Diencephalon (tissue), 1 donor: ENCODE measurements at places on chromosomes 2 and 18. TPM values are rescaled to one million over a fixed set of nuclear protein-coding genes. Genes with fewer than 3 reads are reported as not detected.

The CD8B2 gene
- 0.69 TPM for total RNA-seq

The CD28 gene
- 0.69 TPM for total RNA-seq

The MTX2 gene
- 55.6 TPM for total RNA-seq

The CASP8 gene
- 3.2 TPM for total RNA-seq

The CYRIA gene
- 79.6 TPM for total RNA-seq

The FSHR gene
- total RNA-seq: 0.46 TPM

The SRD5A2 gene
- total RNA-seq: 0.23 TPM

The UGT1A4 gene
- not detected for total RNA-seq

The PGAP1 gene
- total RNA-seq: 133 TPM

The ASB18 gene
- 1.6 TPM for total RNA-seq

The SLC16A14 gene
- 66.9 TPM for total RNA-seq

The GLI2 gene
- total RNA-seq: 1.2 TPM

The RAB6D gene
- 3.0 TPM for total RNA-seq

The PROKR1 gene
- 1.8 TPM for total RNA-seq

The ITGB6 gene
- 0.92 TPM for total RNA-seq

The NGEF gene
- 65.0 TPM for total RNA-seq

The MFSD2B gene
- total RNA-seq: 0.92 TPM

The C2orf66 gene
- total RNA-seq: 0.69 TPM

The DSG1 gene
- 0.23 TPM for total RNA-seq

The PPIG gene
- total RNA-seq: 66.4 TPM

The IL1RN gene
- total RNA-seq: not detected

The SAG gene
- total RNA-seq: 1.4 TPM

The FMNL2 gene
- total RNA-seq: 80.5 TPM

The CGREF1 gene
- 28.8 TPM for total RNA-seq

The ACMSD gene
- not detected for total RNA-seq

The TMEM87B gene
- 17.5 TPM for total RNA-seq

The VWA3B gene
- 2.8 TPM for total RNA-seq
